ENCODE measurements at places on chromosomes 5 and 9.

GRCh38 chr9:81071108-81071507 is 618.2 kb downstream of the TLE1 start:
- no peak for DNase-seq

- peak; percentile 45 for DNase-seq
Observed at GRCh38 chr9:35962126-35962906, 4.4 kb upstream of the OR2S2 start.

DNA sequence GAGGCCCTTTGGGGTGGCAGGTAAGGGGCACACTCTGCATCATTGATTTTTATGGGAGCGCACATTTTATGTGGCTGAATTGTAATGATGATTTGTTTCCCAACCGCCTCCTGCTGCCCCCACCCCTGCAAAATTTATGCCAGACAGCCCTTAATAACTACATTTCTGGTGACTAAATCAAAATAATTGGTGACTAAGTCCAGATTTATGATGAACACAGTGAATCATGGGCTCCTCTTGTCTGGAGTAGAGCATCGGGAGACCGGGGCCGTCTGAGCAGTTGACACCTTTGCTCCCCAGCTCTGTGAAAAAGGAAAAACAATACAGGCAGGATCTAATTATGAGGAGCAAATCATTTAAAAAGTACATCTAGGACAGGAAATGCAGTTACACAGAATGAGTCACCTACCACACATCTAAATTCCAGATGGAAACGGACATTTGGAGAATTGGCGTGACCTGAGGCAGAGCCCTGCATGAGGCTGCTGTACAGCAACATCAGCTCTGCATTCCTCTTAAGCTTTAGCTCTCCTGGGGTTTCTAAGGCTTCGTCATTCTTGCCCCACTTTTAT is 58.9 kb downstream of the DOCK2 start:
- DNase-seq, result no peak

DNA sequence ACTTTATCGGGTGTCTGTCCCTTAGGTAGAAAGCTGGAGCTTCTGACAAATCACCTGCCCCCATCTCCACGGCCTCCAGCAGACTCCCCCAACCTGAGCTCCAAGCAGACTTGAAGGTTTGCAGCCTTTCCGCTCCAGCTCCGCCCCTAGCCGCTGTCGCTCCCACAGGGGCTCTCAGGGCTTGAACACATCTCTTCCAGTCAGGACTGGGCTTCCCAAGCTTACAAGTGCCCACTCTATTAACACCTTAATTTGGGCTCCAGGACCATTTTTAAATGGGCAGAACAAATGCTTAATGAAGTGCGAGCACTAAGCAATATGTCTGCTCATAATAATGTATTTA is 17.2 kb upstream of the SLC25A51 start:
- no peak for DNase-seq

DNA sequence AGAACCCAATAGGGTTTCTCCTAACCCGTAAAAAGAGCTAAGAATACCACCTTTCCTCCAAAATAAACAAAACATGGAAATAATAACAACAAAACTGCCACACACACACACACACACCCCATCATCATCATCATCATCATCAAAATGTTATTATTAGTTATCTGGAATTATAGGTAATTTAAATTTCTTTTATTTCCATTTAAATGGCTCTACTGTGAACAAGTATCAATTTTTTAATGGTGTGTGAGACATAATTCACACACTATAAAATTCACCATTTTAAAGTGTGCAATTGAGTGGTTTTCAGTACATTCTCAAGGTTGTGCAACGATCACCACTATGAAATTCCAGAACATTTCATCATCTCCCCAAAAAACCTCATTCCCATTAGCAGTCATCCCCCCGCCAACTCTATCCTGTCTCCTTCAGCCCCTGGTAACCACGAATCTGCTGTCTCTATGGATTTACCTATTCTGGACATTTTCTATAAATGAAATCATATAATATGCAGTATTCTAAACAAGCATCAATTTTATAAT is 172.7 kb downstream of the ROR2 start:
- no peak for DNase-seq

DNA sequence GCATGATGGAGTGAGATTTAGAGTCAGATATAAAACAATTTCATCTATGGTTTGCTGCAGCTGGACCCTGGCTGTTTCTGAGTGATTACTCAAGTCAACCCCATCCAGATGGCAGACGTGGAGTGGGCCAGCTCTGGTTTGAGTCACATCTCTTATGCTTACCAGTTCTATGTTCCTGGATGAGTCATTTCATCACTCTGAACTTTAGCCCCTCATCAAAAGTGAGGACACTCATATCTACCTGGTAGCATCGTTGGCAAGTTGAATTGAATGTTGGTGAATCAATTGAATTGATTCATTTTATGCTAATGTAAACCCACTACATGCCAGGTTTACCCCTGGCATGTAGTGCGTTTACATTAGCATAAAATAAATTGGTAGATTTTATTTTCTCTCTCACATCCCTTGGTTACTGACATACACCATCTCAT is 176.4 kb downstream of the FGF18 start:
- no peak for DNase-seq

DNA sequence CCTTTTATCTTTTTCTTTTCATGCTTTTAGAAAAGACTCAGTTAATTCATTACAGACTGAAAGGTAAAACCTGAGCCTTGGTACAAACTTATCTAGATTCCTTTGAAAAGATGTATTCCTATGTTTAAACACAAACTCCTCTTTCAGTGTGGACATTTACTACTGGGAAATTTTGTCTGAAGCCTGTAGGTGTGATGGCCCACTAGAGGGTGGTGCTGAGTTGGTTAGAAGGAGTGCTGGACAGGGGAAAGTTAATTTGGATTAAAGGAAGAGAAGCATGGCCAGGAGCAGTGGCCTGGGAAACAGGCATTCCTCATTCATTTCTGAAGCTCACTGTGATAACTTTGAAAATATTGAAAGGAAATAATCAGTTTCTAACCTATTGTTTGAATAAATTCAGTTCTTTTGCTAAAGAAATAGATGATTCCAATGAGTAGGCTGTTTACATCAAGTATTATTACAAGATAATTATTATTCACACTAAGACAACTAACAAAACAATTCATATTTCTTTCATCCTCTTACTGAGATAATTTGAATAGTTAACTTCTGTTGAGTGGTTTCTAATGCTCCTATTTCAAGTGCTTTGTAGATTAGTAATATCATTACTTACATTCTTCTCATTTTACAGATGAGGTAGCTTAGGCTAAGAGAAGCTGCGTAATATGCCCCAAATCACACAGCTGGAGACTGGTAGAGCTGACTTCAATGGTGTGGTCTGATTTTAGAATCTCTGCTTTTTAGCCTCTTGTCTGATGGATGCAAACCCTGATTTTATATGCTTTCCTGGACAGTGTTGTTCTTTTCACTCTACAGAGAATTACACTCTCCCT is 150.9 kb downstream of the ADGRV1 start:
- no peak for DNase-seq

- DNase-seq, result no peak
Observed at GRCh38 chr5:1474866-1475543, 29.8 kb upstream of the SLC6A3 start.
